ENCODE measurements at places on chromosomes 1 and 21.

DNA sequence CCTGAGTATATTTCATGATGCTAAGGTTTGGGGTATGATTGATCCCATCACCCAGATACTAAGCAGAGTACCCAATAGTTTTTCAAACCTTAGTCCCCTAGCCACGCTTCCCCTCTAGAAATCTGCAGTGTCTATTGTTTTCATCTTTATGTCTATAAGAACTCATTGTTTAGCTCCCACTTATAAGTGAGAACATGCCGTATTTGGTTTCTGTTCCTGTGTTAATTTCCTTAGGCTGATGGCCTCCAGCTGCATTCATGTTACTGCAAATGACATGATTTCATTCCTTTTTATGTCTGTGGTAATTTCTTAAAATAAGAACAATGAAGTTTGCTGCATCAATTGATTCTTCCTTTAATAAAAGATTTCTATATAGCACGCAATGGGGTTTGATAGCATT is 301.3 kb downstream of the PLPP3 start:
- DNase-seq, result no peak

- no peak for DNase-seq
Observed at GRCh38 chr21:19218163-19218562, 814.6 kb upstream of the TMPRSS15 start.

GRCh38 chr21:14850394-14850793 is 214.4 kb downstream of the NRIP1 start:
- DNase-seq, result no peak

DNA sequence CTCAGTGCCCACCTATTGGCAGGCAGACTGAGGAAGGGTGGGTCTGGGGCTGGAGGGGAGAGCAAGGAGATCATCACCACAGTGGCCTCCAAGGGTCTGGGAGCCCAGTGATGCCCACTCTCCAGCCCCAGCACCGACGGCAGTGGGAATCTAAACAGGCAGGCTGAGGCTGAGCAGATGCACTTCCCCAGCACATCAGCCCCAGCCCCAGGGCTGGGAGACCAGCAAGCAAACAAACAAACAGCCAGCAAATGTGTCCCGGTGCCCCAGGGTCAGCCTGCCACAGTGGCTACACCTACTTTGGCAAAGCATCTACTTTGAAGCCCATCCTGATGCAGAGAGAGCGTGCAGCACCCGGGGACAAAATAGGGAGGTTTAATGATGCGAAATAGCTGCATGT is 216.3 kb upstream of the ZC3H12A start:
- no peak for DNase-seq

DNA sequence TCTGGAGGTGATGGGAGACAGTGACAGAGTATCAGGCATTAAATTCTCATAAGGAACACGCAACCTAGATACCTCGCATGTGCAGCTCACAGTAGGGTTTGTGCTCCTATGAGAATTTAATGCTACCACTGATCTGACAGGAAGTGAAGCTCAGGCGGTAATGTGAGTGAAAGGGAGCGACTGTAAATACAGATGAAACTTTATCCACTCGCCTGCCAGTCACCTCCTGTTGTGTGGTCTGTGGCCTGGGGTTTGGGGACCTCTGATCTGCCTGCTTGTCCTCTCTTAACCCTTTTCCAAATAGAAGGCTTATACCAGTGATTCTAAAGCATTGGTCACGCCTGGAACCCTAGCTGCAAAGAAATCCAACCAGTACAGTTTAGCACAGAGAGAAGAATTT is 15.3 kb downstream of the GABPA start:
- no peak for DNase-seq

DNA sequence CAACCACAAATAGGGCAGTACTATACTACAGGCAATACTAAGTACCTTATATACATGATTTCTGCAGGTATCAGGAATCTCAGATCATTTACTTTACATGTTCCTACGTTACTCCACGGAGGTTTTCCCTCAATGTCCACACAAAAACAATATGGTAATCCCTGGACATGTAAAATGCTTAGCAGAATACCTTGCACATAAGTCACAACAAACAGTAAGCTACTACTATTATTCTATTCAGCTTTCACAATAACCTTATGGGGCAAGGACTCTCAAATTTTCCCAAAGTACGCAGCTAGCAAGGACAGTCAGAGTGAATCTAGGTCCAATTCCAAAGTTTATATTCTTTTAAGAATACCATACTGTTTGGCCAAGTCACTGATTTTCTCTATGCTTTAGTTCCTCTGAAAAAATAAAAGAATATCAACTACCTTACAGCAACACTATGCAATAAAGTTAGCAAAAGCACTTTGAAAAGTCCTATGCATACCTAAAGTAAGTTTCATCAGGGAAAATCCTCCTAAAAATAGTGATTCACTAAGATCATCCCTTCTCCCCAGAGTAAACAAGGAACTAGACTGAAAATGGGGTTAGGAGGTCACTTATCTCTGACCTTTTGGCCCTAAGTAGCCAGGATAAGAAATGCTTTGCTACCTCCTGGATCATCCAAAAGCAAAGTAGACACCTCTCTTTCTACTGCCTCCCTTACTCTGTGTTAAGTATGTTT is 67.4 kb downstream of the LUZP1 start:
- no peak for DNase-seq

GRCh38 chr1:244705261-244706234 is 52.6 kb downstream of the DESI2 start:
- no peak for DNase-seq

DNA sequence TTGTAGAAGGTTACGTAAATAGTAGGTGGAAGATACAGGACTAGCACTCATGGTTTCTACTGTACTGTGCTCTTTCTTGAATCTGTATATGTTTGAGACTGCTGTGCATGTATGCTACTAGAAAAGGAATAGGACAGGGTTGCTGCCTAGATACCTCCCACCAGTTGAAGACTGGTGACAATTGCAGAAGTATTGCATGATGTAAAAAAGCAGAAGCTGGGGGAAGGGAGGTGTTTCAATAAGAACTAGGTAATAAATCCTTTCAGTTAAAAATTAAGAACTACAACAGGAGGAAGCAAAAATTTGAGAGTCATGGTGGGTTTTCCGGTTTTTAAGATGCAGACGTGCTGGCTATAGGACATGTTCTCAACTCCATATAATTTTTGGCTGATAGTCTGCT is 88.1 kb downstream of the CCDC30 start:
- DNase-seq, result no peak

DNA sequence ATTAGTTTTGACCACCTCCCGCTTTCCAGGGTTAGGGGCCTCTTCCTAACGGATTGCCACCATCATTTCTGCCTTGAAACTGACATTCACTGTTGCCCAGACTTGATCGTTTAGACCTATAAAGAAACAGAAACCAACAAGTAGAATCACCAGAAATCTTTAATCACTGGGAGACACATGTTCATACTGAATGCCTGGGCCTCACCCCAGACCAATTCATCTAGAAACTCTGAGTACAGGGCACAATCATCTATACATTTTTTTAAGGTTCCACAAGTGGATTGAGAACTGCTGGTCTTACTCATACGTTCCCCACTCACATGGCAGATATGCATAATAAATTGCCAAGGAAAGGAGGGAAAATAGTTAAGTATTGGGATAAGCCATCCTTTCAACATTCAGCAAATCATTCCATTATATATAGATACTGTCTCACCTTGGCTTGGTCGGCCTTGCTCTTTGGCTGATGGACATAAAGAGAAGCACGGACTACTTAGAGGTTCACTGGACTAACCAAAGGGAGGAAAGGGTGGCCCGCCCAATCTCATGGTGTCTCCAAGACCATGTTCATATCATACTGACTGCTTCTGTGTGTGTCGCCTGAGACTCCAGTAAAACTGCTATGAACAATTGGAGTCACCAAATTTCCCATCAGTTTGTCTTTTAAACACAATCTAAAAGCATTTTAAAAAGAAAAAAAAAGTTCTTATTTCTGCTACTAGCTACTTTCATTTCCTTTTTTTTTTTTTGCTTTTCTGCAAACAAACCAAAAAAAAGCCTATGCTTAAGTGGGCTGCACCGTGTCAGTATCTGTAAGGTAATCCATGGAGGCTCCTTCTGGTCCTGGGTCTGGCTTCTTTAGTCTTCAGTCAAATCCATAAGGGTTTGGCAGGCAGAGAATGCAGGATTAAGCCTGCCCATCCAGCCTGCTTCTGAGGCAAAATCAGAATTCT is 9.4 kb upstream of the TARBP1 start:
- DNase-seq, result no peak

- no peak for DNase-seq
Observed at GRCh38 chr1:26540351-26540750, 10.8 kb downstream of the RPS6KA1 start.

GRCh38 chr21:15947677-15948076 is 217.9 kb downstream of the USP25 start:
- no peak for DNase-seq

- DNase-seq, result no peak
Observed at GRCh38 chr1:189675712-189676244, 801.9 kb downstream of the BRINP3 start.

- peak; percentile 50 for DNase-seq
Observed at GRCh38 chr1:64663668-64664067, 81.2 kb upstream of the RAVER2 start.

- no peak for DNase-seq
Observed at GRCh38 chr1:245084551-245084950, 70.2 kb upstream of the KIF26B start.

- no peak for DNase-seq
Observed at GRCh38 chr1:93196591-93196990, 16.1 kb downstream of the CCDC18 start.

DNA sequence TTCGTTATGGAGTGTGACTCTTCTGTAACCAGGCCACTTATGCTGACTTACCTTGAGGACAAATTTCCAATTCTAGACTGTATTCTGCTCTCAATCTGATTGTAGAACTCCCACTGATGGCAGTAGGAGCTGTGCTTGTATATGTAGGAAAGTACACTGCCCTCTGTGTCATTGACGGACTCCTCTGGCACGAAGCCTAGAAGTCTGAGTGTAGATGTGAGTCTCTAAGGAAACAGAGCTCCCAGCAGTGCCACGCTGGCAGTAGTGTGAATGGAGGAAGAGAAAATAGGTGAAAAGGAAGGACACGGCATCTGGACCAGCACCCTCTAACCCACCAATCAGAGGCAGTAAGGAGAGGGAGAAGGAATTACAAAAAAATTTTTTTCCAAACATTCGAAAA is 130.4 kb upstream of the ADGRL2 start:
- no peak for DNase-seq

DNA sequence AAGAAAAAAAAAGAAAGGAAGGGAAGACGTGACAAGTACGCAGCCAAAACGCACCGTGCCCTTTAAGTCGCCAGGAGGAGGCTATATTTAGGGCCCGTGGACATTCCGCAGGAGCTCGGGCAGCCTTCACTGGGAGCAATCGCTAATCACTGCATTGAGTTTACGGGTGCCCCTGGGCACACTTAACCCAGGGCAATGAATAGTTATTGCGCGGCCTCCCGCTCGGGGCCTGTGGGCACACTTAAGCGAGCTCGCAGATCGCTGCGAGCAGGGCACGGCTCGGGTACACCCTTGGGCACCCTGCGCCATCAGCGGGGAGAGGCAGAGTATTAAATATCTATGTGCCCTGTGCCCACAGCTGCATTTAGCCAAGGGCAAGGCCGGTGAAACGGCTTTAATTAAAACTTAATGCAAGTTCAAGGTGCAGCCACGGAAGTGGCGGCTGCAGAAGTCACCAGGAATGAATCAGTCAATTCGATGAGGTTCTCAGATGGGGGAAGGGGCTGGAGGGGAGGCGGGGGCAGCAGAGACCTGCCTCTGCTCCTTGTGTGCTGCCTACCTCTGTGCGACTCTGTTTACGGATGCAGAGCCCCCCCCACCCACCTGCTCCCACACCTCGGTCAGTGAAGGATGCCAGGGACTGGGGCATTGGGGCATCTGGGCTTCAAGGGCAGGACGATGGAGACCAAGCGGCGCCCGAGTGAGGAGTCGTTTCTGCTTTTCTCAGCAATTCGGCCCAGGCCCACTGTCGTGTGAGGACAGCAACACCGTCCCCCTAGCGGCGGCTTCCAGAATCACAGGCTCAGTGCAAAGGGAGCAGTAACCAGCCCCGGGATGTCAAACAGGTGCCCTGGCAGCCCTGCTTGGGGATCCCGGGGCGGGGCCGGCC is 51.8 kb upstream of the TARDBP start:
- peak; percentile 95 for DNase-seq

DNA sequence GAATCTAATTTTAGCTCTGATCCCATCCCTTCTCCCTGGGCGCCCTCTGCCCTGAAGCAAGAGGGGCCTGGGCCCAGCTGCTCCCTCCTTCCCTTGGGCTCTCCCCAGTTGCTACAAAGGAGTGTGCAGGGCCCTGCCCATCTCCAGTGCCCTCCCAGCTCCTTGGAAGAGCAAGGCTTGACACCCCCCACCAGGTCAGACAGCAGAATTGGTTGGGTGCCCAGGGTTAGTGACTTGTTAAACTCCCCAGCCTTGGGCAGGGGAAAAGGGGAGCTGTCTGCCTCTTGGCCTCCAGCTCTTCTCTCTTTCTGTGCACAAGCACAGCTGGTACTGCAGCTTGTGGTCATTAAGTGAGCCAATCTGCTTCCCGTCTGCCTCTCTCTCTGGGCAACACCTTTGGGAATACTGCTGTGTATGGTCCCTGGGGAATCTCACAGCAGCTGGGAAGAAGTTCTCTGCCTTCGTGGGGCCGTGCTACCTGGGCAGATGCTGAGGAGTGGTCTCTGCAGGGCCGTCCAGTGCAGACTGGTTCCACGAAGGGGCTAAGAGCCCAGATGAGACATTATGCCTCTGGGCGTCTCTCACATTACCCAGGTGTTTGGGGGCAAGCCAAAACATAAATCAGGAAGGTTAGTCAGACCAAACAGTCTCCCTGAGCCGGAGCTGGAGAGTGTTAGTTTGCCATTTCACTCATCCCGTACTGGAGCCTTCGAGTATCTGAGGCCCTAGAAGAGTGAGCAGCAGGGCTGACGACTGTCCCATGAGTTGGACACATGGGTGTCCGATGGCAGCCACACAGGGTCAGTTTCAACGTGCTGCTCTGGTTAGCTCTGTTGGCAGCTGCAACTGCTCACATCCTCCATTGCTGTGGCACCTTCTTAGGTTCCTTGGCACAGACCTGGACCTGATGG is 37.3 kb downstream of the TMEM53 start:
- no peak for DNase-seq

- DNase-seq, result no peak
Observed at GRCh38 chr1:8435569-8436071, 117.7 kb downstream of the SLC45A1 start.

- no peak for DNase-seq
Observed at GRCh38 chr1:193402037-193402436, 215.6 kb upstream of the B3GALT2 start.

- DNase-seq, result peak; percentile 19
Observed at GRCh38 chr1:205917466-205918238, 25.6 kb downstream of the SLC26A9 start.

GRCh38 chr1:20423169-20423795 is 62.7 kb downstream of the CAMK2N1 start:
- no peak for DNase-seq

GRCh38 chr1:2845869-2846268 is 44.4 kb upstream of the TTC34 start:
- DNase-seq, result no peak

GRCh38 chr1:52523376-52523775 is 29.5 kb downstream of the TUT4 start:
- no peak for DNase-seq

GRCh38 chr1:215188302-215188950 is 105.9 kb downstream of the KCNK2 start:
- no peak for DNase-seq
